BE2C (cell line): ENCODE measurements at places on chromosomes 6 and 20.

DNA sequence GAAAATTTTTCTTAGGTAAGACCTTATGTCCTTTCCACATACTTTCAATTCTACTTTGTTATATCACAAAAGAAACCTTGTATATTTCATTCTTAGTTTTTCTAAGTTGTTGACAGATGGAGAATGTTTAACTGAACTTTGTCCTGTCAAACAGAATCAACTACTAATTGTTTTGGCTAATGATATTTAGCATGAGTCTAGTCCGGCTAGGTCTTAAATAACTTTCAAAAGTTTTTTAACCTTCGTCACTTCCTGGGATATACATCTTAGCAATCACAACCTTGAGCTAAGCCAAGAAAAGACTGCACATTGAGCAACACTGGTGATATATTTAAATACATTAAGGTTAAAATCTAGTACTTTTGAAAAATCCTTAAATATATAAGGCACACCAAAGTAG lies 62.9 kb upstream of the RUNX2 start:
- no peak for DNase-seq

GRCh38 chr6:11589261-11589660 lies 51.7 kb downstream of the TMEM170B start:
- no peak for DNase-seq

DNA sequence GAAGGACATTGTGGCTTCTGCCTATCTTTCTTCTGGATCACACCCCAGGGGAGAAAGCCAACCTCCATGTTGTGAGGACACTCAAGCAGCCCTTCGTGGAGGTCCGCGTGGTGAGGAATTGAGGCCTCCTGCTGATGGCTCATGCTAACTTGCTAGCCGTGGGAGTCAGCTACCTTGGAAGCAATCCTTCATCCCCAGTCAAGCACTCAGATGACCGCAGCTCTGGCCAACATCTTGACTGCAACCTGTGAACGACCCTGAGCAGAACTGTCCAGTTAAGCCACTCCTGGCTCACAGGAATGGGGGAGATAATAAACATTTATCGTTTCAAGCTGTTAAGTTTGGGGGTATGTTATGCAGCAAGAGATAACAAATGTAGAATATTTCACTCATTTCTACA lies 10.9 kb upstream of the CNKSR3 start:
- DNase-seq = no peak

DNA sequence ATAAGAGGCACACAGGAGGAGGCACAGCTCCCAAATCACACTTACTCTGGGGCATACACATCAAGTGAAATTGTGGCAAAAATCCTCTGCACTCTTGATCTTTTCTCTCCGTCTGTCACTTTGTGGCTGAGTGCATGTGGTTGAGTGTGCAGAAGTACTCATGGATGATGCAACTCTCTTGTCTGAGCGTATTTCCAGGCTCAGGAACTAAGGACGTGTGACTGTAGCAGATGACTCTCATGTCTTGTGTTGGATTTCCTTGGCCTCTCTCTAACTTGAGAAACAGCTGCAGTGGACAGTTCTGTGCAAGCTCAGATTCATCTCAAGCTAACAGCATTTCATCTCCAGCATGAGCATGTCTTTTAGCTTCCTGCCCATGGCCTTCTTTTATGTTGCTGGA lies 245.4 kb upstream of the FLRT3 start:
- no peak for DNase-seq

DNA sequence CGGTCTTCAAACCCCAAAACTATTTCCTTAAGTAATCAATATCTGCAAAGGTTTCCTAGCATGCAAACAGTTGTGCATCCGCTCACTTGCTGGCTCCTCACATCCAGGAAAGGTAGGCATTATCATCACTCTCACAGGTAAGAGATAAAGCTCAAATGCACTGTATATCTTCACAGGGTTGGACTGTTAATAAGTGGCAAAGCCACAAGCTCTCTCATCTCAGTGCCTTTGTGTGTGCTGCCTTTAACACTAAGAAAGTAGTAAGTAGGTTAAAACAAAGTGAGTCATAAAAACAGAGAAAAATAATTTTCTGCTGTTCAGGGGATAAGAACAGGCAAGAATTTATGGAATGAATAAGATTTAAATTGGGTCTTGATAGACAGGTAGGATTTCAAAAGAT lies 21.3 kb downstream of the MAN1A1 start:
- no peak for DNase-seq

GRCh38 chr20:22729616-22730236 lies 145.4 kb upstream of the FOXA2 start:
- DNase-seq = no peak

GRCh38 chr6:128156321-128157111 lies 255.7 kb upstream of the THEMIS start:
- no peak for DNase-seq

DNA sequence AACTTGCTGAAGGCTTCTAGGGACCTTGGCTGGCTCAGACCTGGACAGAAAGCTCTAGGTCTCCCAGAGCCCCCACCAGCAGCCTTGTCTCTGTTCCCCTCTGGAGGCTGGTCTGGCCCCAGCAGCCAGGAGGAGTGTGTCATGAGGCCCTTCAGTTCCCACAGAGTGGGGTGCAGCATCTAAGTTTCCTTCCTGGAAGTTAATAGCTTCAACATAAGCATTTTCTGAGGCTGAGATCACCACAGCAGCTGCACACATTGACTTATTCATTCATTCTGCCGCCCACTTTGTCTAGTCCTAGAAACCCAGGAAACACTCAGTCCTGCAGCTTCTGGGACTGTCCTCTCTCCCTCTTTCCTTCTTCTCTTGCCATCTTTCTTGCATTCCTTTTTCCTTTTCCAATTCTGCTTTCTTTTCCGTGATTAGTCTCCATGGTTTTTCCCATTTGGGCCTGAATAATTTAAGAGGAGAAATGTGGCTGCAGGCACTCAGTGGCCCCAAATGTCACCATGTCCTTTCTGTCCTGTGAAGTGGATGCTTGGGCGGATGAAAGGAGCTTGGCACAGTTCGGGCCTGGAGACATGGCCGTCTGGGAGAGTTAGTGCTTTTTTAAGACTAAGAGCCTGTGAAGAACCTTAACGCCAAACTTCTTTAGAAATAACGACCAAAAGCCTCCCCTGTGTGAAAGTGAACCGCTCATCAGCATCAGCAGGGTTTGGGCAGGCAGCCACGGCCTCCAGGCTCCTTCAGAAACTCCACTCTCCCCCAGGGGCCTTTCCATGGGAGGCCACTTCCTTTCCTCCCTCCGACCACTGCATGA lies 31.0 kb upstream of the PCMTD2 start:
- DNase-seq = no peak

- DNase-seq = no peak
These were observed 308.3 kb downstream of the CDH4 start for GRCh38 chr20:61560361-61560853.

GRCh38 chr20:6708010-6708409 lies 59.5 kb upstream of the BMP2 start:
- no peak for DNase-seq

DNA sequence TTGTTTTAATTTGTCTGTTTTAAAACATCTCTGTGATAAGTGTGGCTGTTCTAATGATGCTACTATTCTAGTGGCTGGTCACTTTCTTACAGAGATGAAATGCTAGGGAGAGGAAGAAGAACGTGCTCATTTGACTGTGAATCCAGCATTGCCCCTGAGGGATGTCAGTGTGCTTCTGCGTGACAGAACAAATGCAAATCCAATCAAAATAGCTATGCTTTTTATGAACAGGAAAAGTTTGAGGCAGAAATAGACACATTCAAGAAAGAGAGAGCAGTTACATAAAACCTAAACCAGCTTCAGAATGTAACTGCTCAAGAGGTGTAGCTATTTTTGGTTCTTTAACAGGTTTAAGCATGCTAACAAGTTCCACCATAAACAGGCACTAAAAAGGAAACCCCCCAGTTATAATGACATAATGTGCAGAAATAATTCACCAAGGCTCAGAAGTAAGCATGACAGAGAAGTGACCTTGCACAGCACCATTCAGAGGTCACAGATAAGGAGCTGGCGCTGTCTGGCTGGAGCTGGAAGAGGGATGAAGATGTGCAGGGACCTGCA lies 385.3 kb downstream of the EPM2A start:
- DNase-seq = peak; percentile 28

- DNase-seq = peak; percentile 63
These were observed 764 bp upstream of the SNAP25 start for GRCh38 chr20:10217721-10218410.

- DNase-seq = no peak
These were observed 153.0 kb upstream of the DEFB112 start for GRCh38 chr6:50202766-50203165.

DNA sequence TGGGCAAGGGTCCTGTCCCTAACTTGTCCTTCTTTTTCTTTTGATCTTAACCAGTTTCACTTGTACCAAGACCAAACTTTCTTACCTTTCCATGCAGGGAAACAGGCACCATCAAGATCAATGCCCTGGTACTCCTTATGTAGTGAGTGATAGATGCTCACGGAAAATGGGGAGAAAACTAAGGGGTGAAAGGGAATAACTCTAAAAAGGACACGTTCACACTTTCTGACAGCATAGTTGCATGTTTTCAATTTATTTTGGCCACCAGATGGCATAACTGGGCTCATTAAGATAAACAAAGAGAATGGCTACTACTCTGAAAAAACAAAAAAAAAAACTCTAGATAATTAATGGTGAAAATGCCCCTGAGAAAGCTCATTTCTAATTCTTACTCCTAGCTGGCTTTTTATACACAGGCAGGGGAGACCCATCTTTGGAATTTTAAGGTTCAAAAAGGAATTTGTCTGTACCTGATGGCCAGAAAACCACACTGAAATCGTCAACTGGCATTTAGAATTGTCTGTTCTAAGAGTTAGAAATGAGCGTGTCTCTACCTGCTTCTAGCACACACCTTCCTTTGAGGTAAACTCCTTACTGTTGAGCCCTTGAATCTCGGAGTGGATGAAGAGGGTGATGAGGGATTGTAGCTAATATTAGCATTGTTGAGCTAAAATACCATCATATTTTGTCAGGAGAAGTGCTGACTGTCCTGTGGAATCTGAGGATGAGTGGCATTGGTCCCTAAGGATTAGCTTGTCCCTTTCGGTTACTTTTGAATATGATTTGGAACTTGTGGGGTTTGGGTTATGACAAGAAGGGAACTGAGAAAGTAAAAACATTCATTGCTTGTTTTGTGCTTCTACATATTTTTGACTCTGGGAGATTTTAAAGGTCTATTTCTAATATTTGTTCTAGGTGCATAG lies 62.2 kb upstream of the DDR1 start:
- DNase-seq = no peak

DNA sequence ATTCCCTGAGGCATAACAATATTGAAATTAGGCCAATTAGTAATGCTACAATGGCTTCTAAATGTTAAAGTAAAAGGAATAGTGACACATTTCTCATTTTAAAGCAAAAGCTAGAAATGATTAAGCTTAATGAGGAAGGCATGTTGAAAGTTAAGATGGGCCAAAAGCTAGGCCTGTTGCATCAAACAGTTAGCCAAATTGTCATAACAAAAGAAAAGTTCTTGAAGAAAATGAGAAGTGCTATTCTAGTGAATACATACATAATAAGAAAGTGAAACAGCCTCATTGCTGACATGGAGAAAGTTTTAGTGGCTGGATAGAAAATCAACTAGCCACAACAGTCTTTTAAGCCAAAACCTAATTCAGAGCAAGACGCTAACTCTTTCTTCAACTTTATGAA lies 12.9 kb downstream of the OR2A4 start:
- DNase-seq = no peak

DNA sequence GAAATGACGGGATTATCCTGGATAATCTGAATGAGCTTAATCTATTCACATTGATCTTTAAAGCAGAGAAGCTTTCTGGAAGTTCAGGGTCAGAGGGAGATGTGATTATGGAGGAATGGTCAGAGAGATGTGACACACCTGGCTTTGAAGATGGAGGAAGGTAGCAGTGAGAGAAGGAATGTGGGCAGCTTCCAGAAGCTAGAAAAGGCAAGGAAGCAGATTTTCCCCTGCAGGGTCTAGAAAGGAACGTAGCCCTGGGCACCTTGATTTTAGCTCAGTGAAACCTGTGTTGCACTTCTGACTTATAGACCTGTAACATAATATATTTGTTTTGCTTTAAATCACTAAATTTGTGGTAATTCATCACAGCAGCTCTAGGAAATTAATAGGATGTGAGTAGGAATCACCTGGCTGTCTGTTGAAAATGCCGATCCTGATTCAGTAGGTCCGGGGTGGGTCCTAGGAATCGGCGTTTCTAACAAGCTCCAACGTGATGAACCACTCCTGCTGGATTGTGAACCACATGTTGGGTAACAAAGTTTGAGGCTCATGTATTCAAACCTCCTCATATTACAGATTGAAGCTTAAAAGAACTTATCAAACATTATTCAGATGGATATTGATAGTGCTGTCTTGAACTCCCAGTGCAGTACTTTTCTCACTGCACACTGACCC lies 157.0 kb downstream of the GJA1 start:
- no peak for DNase-seq

DNA sequence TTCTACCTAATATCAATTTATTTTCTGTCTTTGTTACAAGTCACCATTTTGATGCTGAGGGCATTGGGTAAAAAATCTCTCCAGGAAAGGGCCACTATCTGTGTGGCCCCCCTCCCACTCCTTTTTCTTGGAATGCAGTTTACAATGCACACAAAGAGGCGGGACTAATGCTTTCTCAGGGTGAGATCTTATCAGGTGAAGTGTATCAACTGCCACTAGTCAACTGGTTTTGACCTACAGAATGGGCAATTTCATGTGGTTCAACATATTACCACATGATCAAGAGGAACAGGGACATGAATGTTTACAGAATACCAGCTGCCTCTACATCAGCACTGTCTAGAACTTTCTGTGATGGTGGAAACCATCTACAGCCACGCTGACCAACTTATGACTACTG lies 3.7 kb downstream of the RRBP1 start:
- DNase-seq = no peak

- DNase-seq = no peak
These were observed 613.0 kb downstream of the UTRN start for GRCh38 chr6:144898052-144898689.

DNA sequence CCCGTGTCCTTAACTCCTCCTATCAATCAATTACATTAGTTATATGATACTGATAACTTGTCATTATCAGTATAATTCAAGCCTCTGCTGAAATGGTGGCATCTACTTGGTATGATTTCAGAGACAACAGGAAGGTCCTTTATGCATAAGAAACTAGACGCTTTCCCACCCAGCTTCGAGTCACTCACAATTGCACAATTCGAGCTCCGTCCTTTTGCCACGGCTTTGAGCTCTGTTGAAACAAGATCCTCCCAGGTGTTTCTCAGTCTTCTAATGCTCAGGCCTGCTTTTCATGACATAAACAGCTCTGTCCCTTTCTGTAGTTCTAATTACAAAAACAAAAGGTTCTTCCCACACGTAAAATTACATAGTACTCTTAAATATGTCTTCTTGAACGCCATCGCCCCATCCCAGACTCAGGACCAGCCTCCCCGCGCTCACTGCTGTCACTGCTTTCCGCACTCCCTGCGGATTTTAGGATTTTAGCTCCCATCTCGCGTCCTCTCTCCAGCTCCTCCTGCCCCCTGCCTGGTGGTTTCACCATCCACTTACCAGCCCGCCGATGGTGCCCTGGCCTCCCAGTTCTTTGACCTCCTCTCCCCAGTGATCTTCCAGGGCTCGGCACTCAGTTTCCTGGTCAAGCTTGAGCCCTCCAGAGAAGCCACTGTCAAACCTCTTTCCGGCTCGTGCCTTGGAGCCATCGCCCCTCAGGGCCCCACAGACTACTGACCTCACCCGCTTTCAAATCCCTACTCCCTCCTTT lies 23.2 kb upstream of the PNPLA1 start:
- no peak for DNase-seq
